Activated T-cell treated with anti-CD3 and anti-CD28 coated beads for 24 hours (primary cell): ENCODE measurements at places on chromosomes 2 and 18.

DNA sequence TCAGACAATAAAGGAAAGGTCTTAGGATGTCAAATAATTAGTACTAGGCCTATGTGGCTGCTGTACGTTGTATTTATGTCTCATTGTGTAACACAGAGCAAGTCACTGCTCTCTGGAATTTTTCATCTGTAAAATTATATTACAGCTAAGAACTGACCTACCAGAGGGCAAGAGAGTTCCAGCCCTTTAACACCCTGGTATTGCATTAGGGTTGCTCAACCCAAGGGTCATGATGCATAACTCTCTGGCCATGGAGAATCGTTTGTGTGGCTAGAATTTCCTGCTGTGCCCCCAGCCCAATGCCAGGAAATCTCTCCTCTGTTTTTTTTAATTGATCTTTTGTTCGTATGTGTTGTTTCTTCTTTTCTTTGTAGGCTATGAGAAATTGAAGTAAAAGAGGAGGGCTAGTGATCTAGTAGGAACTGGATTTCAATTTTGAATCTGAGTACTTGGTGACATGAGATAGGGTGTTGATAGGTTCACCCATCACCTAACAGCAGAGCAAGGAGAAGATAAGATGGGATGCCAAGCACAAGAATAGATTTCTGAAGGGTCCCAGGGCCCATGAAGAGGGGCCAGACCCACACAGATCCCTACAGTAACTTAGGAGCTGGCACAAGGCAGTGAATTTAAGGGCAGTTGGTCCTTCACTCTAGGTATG lies 571.2 kb upstream of the TNP1 start:
- no peak for DNase-seq

DNA sequence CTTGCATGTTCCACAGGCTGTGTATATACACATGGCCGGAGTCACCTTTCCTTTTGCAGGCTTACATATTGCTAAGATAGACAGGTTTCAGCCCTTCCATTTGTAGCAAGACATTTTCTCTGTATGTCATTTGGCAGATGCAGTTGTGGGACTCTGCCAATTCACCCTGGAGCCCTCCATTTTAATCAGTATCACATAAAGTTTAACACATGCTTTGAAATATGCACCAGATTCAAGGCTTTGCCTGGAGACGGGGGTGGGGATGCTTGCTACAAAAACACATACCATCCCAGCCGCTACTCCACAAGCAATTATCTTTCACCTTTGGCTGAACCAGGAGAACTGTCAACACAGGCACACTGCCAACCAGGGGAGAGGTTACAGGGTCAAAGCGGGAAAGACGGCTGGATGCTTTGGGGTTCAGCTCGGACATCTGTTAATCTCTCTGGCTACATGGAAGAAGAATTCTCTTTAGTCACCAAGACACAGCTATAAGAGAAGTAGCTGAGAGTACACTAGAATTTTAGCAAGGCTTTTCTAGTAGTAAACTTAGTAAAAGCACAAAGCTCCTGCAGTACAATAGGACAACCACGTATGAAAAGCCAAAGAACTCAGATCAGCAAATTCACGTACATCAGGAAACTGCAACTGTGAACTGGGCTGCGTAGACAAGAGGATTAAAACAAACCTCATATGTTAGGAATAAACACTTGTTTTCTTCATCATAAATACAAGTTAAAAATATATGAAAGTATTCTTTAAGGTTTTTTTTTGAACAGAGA lies 130.9 kb downstream of the EXOC6B start:
- DNase-seq = no peak

GRCh38 chr18:53534695-53535094 lies 689.8 kb downstream of the MBD2 start:
- DNase-seq = no peak

GRCh38 chr2:202400941-202401340 lies 24.8 kb downstream of the BMPR2 start:
- DNase-seq = no peak

DNA sequence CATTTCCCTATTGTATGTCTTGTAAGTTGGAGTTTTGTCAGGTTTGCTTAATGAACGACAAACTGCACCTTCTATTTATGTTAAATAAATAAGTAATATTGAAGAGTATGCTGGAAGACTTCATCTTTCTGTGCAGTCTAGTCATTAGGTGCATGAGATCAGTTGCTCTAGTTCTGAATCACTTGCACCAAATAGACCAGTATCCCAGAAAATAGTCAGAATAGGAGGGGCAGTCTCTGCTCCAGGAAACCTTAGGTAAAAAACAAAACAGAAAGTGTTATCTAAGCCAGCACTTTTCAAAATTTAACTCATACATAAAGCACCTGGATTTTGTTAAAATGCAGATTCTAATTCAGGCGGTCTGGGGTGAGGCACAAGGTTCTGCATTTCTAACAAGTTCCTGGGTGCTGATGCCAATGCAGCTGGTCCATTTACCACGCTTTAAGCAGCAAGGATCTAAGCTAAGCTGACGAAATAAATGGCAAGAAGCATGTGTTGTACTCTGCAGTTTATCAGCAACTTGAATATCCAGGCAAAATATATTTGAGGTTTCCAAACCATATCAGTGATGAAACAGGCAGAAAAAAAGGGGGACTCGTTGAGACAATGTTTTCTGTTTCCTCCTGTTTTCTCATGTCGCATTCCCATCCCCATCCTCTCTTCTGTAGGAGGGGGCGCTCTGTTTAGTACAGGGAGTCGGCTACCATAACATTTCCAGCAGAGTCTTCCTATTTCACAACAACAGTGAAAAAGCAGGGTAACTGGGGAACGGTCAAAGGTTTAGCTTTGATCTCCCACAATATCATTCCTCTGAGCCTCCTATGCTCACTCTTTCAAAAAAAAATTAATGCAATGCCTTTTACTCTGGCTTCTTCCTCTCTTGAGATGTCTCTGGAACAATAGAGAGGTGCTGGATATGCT lies 106.4 kb downstream of the MBD2 start:
- DNase-seq = no peak

- no peak for DNase-seq
These were observed 197.7 kb upstream of the STON1 start for GRCh38 chr2:48332286-48332685.
